GM12865 (cell line): ENCODE measurements at places on chromosomes 12 and 14.
A peak's percentile ranks its signal among the peaks of the same experiment; 100 is the strongest.

DNA sequence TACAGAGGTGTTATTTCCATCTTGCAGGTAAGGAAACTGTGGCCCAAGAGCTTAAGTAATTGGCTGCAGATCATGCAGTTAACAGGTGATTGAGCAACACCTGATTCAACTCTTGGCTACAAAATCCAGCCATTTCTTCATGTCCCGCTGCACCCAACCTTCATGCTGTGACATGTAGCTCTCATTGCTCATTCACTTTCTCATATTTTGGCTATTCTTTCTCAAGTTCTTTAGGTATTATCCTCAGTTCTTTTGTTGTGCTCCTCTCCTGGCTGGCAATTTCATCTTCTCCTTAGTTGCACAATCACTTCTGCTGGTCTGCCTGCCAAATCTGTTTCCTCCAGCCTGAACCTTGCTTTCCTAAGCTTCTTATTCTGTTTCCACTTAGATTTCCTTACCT is 300.8 kb downstream of the SSPN start:
- DNase-seq: no peak

DNA sequence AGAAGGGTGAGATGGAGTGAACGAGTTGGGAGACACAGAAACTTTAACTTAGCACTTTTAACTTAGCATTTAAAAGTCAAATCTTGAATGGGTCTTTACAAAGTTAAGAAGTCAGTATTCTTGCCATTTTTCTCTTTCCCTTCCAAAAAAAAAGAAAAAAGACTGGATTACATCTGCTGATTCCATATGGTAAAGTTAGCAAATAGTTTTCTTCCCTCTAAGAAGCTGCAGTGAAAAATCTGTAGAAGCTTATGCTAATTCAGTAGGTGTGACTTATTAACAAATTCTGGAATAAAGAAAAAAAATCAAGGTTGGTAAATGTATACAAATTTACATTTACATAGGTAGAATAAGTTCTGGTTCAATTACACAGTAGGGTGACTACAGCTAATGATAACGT is 50.9 kb downstream of the COCH start:
- DNase-seq: no peak

- no peak for DNase-seq
Measured at GRCh38 chr14:57933349-57933748, 67.5 kb upstream of the SLC35F4 start.

DNA sequence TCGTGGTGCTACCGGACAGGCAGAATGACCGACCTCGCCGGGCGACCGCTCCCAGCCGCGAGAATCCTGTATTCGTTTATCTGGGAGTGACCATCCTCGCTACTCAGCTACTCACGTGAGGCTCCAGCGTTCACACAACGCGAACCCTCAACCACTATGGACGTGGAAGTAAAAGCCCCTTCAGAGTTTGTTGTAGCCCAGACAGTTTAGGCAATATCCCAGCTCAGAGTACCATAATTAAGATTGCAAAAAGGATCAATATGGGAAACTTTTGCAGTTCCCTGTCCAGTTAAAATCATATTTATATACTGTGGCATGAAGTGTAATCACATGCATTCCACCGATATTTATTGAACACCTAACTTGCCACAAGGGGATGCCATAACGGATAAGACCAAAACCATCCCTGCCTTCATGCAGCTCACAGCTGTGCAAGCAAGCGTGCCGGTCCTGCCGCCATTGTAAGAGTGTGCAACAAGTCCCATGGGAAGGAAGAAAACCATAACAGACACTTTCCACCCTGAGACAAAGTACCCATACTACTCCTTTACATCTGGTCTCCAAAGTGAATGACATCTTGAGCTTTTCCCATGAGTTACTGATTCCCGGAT is 938 bp upstream of the MAX start:
- peak; percentile 67 for DNase-seq

DNA sequence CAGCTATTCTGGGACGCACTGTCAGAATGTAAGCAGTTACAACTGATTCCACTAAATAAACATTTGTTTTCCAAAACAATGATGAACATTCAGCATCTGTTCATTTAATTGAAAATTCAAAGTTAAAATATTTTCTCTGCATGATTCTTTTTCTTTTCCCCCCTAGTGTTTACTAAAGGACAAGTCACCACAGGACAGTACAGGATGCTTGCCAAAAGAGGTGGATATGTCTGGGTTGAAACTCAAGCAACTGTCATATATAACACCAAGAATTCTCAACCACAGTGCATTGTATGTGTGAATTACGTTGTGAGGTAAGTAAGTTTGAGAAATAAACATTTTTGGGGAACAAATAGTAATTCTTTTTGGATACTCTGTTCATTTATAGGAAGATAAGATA is 28.2 kb upstream of the SNAPC1 start:
- DNase-seq: no peak

GRCh38 chr12:105832806-105833205 is 305.9 kb downstream of the NUAK1 start:
- DNase-seq: no peak

- no peak for DNase-seq
Measured at GRCh38 chr14:38226366-38226765, 18.7 kb downstream of the SSTR1 start.

DNA sequence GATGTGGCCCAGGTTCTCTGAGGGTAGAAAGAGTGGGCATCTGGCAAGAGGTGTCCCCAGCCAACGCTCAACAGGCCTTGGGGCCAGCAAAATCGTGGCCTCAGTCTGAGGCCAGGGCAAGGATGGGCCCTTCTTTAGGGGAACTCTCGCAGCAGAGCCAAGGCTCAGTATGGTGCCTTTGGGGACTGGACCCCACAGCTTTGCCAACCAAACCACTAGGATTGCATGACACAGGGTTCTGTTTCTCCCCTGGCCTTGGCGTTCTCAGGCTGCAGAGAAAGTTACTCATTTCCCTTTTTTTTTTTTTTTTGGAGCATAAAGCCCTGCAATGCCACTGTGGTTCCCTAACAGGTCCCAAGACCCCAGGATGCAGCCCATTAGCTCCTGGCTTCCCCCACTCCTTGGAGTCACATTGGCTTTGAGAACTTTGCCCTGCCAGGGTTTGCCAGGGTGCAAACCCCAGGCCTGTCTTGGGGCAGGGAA is 100.6 kb downstream of the LGMN start:
- no peak for DNase-seq

- DNase-seq: peak; percentile 79
Measured at GRCh38 chr12:51393676-51394545, 2.7 kb upstream of the GALNT6 start.

DNA sequence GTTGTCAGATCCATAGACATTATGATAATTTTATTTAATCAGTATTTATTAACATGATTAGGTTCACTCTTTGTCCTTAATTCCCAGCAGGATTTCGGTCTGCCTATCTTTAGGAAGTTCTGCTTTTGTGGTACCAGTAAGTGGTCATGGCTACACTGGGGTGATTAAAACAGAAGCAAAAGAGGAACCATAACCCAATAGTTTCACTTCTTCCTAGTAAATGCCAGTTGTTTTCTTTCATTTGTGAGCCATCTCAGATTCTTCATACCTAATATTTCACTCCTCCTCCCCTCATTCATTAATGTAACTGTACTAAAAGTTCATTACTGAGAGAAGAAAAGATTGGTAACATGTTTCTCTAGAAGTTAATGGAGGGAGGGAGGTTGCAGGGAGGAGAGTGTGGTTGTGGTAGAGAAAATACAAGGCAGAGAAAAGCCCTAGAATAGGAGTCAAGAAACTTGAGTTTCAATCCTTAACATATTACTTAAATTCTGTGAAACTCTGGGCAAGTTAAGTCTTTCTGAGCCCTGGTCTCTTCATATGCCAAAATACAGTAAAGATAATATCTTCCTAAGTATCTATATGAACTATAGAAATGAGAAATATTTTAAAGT is 101.2 kb downstream of the PEBP1 start:
- peak; percentile 70 for DNase-seq

DNA sequence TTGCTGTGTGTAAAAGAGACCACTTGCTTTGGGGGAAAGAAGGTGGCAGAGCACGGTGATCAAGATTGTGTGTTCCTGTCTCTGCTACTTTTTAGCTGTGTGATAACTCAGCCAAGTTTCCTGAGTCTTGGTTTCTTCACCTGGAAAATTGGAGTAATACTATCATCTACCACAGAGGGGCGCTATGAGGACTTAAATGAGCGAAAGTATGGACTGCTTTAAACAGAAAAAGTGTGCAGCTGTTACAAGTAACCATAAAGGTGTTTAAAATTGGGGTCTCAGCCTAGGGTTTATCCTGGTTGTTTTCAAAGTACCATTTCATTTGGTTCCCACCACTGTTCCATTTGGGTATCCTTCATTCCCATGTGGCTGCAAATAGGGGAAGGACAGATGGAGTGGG is 65.9 kb upstream of the WSCD2 start:
- DNase-seq: peak; percentile 29

DNA sequence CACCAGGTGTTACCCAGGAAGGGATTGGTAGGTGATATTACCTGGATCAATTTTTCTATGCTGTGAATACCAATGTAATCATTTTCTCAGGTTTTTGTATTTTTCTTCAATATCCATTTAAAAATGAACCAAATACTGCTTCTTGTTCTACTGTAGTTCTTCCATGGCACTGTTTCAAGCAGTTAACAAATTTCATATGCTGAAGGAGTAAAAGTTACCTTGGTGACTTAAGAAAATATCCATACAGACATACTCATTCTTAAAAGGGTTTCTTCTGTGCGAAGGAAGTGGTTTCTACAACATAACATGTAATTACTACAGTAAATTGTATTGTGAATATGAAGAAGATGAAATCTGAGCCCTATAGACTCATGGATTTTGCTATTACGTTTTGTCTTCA is 222.5 kb downstream of the TMEM117 start:
- DNase-seq: no peak

DNA sequence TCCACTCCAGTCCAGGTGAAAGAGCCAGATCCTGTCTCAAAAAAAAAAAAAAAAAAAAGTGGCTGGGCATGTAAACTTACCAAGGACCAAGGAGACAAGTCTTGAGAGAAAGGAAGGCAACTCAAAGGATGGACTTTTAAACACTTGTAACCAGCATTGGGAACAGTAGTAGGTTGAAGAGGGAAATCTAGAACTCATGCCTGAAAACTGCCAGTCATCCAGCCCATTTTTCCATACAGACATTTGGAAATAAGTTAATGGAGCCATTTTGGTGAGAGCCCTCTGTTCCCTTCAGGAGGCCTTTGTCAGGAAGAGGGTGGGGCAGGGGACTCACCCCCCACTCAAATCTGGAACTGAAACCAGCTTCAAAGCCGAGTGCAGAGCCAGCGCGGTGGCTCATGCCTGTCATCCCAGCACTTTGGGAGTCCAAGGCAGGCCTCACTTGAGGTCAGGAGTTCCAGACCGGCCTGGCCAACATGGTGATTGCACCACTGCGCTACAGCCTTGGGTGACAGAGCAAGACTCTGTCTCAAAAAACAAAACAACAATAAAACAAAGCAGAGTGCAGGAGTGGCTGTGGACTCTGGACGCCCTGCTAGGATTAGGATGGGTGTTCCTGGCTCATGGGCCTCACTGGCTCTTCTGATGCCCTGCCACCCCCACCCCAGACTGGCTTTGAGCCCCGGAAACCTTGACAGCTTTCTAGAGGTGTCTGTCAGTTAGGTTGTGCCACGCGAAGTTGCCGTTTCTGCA is 1.6 kb upstream of the MLXIP start:
- no peak for DNase-seq

- DNase-seq: no peak
Measured at GRCh38 chr14:27061299-27061698, 463.5 kb upstream of the NOVA1 start.

- peak; percentile 88 for DNase-seq
Measured at GRCh38 chr14:101843665-101844064, 82.2 kb downstream of the PPP2R5C start.

DNA sequence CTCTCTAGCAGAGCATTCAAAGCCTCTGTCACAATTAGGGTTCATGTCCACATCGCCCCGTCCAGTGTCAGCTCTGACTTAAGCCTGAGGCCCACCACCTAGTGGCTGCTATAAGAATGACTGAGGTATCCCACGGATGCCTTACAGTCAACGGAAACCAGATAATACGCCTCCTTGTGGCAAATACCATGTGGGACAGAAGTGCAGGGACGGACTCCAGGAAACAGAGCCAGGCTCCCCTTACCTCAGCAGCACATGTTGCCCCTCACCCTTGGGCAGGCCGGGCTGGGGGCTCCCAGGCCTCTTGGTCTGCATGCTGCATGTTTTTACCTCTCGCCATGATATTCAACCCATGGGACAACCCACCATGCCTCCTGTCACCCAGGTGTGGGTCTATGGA is 86.3 kb downstream of the VWF start:
- DNase-seq: peak; percentile 87

GRCh38 chr12:100574187-100575074 is 947 bp downstream of the GAS2L3 start:
- no peak for DNase-seq

DNA sequence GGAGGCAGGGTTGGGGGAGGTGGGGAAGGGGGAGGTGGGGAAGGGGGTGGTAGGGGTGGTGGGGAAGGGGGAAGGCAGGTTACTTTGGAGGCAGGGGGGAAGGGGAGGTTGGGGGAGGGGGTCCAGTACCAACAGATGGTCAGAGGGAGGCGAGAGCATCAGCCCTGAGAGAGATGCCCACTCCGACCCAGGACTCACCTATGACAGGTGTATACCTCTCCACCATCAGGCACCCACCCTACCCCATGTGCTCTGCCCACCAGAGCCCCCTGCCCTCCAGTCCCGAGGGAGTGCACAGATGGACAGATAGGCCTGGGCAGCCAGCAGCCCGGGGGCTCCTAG is 18.6 kb downstream of the JAG2 start:
- no peak for DNase-seq

- DNase-seq: no peak
Measured at GRCh38 chr12:101863981-101864380, 13.4 kb upstream of the DRAM1 start.

- no peak for DNase-seq
Measured at GRCh38 chr12:62847709-62848108, 87.2 kb downstream of the PPM1H start.

- no peak for DNase-seq
Measured at GRCh38 chr14:76998910-76999309, 29.6 kb downstream of the IRF2BPL start.

DNA sequence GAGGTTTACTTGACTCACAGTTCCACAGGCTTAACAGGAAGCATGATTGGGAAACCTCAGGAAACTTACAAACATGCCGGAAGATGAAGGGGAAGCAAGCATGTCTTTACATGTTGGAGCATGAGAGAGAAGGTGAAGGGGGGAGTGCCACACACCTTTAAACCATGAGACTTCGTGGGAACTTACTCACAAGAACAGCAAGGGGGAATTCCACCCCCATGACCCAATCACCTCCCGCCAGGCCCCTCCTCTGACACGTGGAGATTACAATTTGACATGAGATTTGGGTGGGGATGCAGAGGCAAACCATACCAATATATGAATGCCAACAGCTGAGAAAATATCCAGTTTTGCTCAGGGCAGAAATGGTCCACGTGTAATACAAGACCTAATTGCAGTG is 518.6 kb downstream of the VRK1 start:
- peak; percentile 89 for DNase-seq

- no peak for DNase-seq
Measured at GRCh38 chr12:71476513-71476912, 36.9 kb downstream of the LGR5 start.

GRCh38 chr12:122895320-122895703 is 612 bp downstream of the VPS37B start:
- no peak for DNase-seq

GRCh38 chr14:105529569-105530284 is 3.3 kb downstream of the TMEM121 start:
- peak; percentile 72 for DNase-seq
